ENCODE measurements at places on chromosomes 13 and 19.

GRCh38 chr13:97235549-97236231 lies 13.6 kb downstream of the MBNL2 start:
- DNase-seq = no peak

GRCh38 chr13:80389073-80390038 lies 48.4 kb upstream of the SPRY2 start:
- DNase-seq = no peak

DNA sequence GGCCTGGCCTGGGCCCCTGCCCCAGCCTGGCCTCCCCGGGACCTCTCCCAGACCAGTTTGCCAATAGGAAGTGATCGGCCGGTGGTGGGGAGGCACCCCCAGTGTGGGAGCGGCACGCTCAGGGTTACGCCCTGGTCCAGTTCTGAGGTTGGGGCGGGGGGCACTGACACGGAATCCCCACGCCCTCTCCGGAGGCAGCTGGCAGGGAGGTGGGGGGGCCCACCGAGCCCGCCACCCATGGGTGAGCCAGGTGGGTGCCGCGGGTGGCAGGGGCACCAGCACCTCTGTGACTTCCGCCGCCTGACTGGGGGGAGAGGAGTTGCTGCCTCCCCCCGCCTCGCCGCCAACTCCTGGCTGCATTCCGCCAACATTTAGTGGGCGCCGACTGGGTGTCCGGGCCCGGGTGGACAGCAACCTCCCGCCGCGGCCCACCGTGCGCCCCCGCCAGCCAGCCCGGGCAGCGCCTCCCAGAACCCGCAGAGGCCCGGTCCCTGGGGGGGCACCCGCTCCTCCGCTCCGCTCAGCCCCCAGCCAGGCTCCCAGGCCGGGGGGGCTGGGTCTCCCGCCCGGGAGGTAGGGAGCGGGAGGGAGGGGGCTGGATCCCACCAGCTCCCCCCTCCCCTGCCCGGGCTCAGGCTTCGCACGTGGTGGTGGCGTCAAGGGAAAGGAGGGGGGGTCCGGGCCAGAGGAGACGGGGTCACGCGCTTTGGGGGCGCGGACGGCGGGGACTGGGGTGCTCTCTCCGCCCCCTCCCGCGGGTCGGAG lies 2.0 kb downstream of the ZBTB7A start:
- DNase-seq = no peak

- no peak for DNase-seq
Measured at GRCh38 chr13:64556376-64556775, 2673.8 kb downstream of the PCDH9 start.

DNA sequence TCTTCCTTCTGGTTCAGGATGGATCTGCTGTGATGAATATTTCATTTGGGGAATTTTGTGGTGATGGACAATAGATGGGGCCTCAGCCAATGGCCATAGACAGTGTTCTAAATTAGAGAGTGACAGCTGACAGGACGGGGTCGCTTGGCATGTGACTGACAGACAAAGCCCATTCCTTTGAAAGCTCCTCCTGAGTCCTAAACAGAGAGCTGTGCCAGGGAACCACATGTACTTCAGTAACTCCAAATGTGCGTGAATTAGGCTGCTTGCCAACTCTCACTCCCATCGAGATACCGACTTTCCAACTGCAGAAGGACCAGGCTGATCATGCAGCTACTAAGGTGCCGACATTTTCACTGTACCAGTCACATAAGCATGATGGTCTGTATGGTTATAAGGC lies 187.7 kb downstream of the SHISA2 start:
- DNase-seq = no peak

GRCh38 chr19:18839465-18840287 lies 7.9 kb downstream of the UPF1 start:
- no peak for DNase-seq

DNA sequence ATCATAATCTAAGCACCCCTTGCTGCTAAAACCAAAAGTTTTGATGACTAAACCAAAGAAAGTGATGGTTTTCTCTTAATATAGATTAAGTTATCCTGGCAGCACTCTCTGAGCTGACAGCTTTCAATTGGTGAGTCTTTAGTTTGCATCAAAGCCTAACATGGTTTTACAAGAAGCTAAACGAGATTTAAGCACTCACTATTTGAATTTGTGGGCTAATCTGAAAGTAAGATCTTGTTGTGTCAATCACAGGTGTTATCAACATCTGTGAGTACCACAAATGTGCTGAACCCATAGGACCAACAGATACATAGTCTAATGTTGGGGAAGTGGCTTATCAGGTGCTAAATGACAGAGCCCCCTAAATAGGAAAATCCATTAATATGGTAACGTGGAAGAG lies 223.9 kb downstream of the LHFPL6 start:
- no peak for DNase-seq

- no peak for DNase-seq
Measured at GRCh38 chr19:46225558-46226004, 4.0 kb upstream of the IGFL1 start.

DNA sequence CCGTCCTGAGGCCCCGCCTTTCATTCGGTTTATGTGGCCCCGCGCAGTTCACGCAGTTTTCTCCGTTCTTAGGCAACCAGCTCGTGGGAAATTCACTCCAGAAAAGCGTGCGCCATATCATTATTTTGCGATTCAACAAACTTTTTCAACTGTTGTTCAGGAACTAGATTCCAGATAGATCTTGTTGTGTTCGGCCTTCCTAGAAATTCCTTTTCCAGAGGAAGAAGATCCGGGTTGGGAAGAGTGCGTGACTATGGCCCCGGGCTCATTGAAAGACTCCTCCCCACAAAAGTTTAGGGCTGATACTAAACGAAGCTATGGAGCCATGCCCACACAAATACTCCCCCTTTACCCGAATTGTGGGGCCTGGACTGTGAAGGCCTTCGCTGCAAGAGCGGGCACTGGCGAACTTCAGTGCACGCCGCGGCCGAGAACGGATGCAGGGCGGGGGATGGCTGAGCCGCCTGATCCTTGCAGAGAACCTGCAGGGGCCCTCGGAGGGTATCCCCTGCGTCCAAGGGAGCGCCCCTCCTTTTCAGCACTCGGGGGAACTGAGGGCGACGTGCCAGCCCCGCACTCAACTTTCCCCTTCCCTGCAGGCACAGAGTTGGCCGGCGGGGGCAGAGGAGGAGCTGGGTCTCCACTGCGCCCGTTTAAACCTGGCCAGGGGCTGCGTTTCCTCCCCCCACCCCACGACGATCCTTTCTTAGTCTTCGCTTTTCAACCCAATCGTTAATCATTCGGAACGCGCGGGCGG lies 904 bp upstream of the SOX1 start:
- no peak for DNase-seq

- DNase-seq = peak; percentile 62
Measured at GRCh38 chr13:99432609-99433542, 68.4 kb upstream of the TM9SF2 start.

DNA sequence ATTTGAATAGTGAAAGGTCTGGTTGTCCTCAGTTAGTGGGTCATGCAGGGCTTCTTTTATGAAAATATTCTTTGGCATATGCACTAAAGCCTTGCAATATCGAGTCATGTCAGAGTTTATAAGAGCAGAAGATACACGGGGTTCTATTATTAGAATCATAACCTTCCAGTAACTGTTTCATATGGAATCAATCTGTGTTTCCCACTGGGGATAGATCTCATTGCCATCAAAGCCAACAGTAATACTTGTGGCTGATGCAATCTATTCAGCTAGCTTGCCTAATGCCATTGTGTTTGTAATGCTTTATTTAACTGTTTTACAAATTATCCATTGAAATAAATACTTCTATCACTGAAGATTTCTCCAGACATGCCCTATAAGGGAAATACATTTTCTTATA lies 746.9 kb upstream of the PCDH9 start:
- DNase-seq = no peak

DNA sequence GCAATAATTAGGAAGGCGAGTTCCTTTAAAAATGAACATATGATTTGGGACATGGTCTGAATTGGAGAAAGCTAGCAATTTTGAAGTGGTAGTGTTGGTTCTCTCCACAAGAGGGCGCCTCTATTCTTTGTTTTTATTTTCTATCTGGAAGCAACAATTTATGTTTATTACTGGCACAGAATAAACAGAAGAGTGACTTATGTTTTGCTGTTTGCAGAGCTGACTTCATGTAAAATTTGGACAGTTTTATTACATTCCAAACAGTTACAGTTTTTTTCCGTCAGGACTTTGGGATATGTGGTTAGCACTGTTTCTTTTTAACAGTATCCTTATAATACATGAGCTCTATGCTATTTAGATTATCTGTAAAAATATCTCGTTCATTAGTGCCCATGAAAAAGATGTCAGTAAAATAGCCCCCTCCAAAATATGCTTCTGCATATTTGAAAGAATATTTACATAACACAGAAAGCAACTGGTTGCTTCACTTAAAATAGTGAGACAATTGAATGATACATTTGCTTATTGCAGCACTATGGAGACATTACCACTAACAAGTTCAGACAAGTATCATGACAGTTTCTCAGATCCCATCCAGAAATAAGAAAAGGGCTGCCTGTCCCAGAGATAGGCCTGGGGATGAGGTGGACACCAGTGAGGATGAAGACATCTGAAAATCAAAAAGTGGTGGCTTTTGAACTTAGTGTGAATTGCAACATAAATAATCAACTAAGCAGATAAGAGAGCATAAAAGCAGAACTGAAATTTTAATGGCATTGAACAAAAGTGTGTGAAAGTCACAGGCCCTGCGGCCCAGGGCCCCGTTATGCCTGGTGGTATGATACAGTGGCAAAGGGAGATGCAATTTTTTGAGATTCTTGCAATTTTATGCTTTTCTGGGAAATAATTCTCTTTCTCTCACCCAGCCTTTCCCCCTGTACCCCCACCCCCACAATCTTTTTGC lies 32.3 kb upstream of the FGF9 start:
- DNase-seq = no peak

GRCh38 chr13:66926851-66927524 lies 303.1 kb downstream of the PCDH9 start:
- DNase-seq = no peak

- no peak for DNase-seq
Measured at GRCh38 chr13:42383025-42383424, 111.1 kb downstream of the AKAP11 start.

DNA sequence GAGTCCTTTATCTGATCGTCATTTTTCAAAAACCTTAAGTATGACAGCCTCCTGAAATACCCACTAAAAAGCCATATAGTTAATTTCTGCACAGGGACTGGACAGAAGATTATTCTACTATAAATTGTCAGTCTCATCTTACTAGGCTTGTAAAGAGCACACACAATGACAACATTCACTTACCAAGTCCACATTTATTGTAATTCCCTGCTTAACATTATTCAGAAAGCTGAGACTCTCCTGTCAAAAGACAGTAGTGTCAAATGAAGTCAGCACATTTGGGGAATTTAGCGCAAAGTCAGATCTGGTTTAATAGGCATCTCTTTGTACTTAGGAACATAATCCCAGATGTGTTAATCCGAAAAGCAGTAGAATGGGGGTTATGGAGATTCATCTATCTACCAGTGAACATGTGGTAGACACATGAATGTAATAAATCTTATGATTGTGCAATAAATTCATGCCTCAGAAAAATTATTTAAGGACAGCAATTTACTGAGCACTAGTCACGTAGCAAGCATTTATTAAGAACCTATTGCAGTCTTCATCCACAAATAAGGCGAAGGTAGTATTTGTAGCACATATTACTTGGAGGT lies 224.6 kb upstream of the GPC6 start:
- no peak for DNase-seq

- DNase-seq = no peak
Measured at GRCh38 chr19:39497996-39498797, 550 bp upstream of the DLL3 start.

GRCh38 chr19:40270362-40271089 lies 14.6 kb downstream of the AKT2 start:
- no peak for DNase-seq

DNA sequence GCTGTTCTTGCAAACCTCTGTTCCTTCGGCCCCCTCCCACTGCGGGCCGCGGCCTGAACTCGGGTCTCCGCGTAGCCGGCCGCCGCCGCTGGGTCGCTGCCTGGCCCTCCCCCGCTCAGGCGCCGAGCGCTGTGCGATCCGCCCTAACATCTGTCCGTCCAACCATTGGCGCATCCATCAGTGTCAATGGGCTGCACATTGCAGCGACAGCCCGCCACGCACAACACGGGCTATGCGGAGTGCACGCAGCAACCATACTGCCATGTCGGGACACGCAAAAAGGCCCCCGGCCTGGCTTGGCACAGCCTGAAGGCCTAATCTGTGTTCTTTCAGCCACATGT lies 2.6 kb upstream of the TSHZ3 start:
- DNase-seq = no peak

DNA sequence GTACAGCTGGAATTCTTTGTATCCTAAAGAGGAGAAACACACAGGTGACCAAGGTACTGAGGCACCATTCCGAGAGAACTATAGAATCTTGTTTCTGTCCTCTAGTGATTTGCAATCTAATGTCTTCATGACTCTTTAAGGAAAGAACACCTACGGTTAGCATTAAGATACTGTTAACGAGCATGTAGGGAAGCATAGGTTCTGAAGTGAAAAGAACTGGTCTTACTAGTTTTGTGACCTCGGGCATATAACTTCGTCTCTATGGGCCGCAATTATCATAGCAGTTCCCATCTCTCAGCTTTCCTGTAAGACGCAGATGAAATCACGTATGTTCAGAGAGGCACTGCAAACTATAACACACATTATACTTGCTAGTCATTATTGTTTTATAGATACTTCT lies 193.0 kb upstream of the NBEA start:
- DNase-seq = no peak

DNA sequence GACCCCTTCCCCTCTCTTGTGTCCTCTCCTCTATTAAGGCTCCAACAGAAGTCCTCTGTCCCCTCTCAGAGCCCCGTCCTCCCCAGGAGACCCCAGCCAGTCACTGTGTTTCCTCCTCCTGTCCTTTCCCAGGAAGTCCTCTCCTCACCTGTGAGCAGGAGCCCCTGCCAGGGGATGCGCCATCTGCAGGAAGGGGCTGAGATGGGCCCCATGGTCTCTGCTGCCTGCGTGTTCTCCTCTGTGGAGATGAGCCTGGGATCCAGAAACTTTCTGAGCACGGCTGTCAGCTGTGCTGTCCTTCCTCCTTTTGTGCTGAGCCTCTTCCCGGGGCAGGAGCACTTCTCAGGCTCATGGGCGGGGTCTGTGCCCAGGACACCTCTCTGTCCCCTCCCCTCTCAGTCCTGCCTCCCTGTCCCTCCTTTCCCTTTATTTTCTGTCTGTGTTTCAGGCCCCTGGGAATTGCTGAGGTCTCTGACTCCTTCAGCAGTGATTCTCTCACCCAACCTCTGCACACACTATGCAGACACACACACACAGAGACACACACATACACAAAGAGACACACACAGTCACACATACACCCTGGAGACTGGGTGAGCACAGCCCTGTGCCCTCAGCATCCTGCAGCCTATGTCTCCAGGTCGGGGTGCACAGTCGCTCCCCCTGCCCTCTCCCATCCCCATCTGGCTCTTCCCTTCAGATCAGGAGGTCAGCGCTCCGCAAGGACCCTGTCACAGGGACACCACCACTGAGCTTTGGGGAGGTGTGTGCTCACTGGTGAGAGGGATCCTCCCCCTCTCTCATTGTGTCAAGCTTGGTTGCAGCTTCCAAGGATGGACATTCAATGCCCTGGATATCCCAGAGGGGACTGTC lies at the start of gene CEACAM8:
CEACAM8 (minus strand) TSS at position 308 of the 873 bp plus-strand sequence; CDS start at position 212, 96 bp downstream.
- DNase-seq = no peak
